ENCODE measurements at places on chromosomes 12 and 14. TPM values are rescaled to one million over a fixed set of nuclear protein-coding genes. Genes with fewer than 3 reads are reported as not detected.

DNA sequence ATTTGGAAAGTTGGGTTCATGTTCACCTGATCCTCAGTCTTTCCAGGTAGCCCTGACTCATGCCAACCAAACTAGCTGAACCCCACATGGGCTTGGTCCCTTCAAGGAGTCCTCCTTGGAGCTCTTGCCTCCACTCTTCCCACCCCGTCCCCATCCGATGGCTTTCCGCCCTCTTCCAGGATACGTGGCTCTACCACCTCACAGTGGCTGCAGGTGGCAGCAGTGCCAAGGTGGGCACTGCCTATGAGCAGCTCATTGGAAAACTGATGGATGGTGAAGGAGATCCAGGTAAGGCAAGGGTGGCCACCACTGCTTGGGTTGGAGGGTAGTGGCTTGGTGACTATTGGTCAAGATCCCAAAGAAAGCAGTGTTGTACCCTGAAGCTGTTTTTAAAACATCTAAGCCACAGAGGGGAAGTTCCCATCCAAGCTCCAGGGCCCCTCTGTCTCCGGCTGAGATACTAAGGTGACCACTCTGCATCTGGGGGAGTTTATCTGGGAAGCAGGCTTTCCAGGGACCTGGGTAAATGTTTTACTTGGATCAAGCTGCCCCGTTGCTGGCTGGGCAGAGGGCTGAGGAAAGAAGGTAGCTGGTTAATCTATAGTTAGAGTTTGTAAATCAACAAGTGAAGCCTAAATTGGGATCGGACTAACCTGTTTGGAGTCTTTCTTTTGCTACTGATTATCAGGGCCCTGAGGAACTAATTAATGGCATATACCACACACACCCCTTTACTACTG is 23.7 kb downstream of the PIGH start:
- H3K27me3 ChIP-seq: peaks cover 3% of the 10 kb centered on the region
- peaks cover 6% of the 10 kb centered on the region for H3K4me1 ChIP-seq
- no peak for DNase-seq
- H3K36me3 ChIP-seq: no peaks in the 10 kb centered on the region

DNA sequence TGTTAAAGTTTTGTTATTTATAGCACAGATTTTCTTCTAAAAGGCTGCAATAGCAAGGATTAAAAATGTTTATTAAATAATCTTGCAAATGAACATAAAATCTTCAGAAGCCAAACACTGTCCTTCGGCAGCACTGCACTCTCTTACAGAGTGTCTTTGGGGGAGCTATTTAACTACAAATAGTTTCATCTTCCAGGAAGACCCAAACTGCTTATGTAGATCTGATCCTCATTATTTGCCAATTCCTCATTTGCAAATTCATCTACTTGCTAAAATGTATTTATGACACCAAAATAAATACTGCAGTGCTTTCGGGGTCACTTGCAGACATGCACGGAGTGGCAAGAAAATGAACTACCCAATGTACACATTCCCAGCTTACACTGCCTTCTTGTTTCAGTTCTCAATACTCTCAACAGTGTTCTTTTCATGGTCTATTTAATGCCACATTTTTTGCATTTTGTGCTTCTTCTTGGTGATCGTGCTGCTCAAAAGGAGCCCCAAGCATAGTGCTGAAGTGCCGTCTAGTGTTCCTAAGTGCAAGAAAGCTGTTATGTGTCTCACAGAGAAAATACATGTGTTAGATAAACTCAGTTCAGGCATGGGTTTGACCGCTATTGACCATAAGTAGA is 128.1 kb downstream of the PRKD1 start:
- no peak overlapping the region for H3K27ac ChIP-seq
- no peaks in the 10 kb centered on the region for H3K36me3 ChIP-seq
- H3K27me3 ChIP-seq: no peaks in the 10 kb centered on the region
- H3K4me3 ChIP-seq: no peak overlapping the region
- DNase-seq: no peak
- H3K4me1 ChIP-seq: no peaks in the 10 kb centered on the region

DNA sequence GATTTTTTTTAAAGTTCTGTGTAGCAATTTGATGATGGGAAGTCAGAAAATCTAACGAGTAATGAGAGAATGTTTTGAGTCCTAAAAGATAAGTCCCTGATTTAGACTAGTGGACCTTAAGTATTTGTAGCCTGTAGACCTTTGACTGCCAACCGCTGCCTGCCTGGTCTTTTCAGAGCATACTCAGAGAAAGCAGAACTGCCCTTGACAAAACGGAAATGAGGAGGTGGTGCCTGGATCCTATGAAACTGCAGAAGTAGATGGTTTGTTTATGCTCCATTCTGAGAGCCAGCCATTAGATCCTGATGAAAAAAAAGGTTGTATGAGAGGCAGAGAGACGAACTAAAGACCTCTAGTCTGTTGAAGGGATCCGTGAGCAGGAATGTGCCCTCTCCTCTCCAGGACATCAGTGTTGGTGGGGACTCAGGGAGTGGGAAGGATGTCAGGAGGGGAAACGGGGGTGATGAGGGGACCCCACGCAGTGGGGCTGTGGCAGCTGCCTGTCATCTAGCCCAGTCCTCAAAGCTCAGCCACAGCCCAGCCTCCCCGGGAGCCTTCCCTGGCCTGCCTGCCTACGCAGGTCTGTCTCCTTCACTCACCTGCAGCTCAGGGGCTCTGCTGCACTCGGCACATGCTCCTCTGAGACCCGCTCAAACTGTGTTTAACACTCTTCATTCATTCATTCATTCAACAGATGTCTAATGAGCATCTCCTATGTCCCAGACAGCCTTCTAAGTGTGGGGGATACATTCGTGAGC is 447.5 kb downstream of the AACS start:
- H3K4me3 ChIP-seq: no peak overlapping the region
- H3K27ac ChIP-seq: no peak overlapping the region
- no peaks in the 10 kb centered on the region for H3K4me1 ChIP-seq
- no peaks in the 10 kb centered on the region for H3K27me3 ChIP-seq

- peak; percentile 90 for DNase-seq
- H3K4me1 ChIP-seq: peaks cover 56% of the 10 kb centered on the region
Observed at GRCh38 chr12:14384783-14385638, 19.5 kb downstream of the ATF7IP start.

DNA sequence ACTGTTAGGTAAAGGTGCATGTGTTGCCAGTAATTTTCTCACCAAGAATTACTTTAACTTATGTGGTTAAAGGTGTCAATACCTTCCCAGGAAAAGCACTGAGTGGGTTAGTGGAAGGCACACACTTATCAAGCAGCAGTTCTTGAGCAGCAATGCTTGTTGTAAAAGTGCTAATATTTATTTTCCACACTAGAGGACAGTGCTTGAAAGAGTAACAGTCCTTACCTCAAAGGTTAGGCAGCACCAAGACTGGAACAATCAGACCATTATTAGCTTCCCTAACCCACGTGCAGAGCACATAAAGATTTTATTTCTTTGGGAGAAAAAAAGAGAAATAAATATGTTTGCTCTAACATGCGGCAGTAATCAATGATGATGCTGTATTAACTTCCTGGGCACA is 48.8 kb upstream of the KRR1 start:
- DNase-seq: no peak
- no peaks in the 10 kb centered on the region for H3K36me3 ChIP-seq
- no peak overlapping the region for H3K27ac ChIP-seq
- H3K27me3 ChIP-seq: peaks cover 38% of the 10 kb centered on the region

- H3K4me3 ChIP-seq: no peak overlapping the region
- H3K36me3 ChIP-seq: peaks cover 68% of the 10 kb centered on the region
- DNase-seq: no peak
- peaks cover 32% of the 10 kb centered on the region for H3K4me1 ChIP-seq
- H3K27me3 ChIP-seq: no peaks in the 10 kb centered on the region
Observed at GRCh38 chr12:94309373-94309772, 150.3 kb downstream of the CEP83 start.

- no peaks in the 10 kb centered on the region for H3K27me3 ChIP-seq
- H3K4me1 ChIP-seq: peaks cover 4% of the 10 kb centered on the region
- peaks cover 3% of the 10 kb centered on the region for H3K36me3 ChIP-seq
Observed at GRCh38 chr12:42216737-42217136, 21.3 kb downstream of the YAF2 start.

DNA sequence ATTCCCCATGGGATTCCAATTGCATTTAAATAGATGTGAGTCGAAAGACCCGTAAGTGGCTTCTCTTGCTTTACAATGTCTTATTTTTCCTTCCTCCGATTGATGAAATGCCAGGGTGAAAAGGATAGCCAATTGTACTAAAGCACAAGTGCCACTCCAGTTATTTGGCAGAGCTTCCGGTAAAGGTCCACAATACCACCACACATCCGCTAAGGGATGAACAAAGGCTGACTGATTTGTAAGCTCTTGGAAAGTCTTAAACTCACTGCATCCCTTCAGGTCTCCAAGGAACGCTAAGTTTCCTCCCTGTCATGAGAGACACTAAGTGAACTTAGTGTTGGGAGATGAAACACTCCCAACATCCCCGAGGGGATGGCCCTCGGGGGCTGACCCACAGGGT is 21.2 kb upstream of the RNASE1 start:
- H3K27me3 ChIP-seq: peaks cover 22% of the 10 kb centered on the region
- H3K4me3 ChIP-seq: no peak overlapping the region
- no peak for DNase-seq
- H3K27ac ChIP-seq: no peak overlapping the region
- H3K36me3 ChIP-seq: peaks cover 2% of the 10 kb centered on the region
- peaks cover 3% of the 10 kb centered on the region for H3K4me1 ChIP-seq

The ERBB3 gene
- total RNA-seq: 0.94 TPM

The ASB2 gene
- 116 TPM for total RNA-seq

The LRRC10 gene
- not detected for total RNA-seq
